ENCODE measurements at places on chromosomes 3 and 15.

DNA sequence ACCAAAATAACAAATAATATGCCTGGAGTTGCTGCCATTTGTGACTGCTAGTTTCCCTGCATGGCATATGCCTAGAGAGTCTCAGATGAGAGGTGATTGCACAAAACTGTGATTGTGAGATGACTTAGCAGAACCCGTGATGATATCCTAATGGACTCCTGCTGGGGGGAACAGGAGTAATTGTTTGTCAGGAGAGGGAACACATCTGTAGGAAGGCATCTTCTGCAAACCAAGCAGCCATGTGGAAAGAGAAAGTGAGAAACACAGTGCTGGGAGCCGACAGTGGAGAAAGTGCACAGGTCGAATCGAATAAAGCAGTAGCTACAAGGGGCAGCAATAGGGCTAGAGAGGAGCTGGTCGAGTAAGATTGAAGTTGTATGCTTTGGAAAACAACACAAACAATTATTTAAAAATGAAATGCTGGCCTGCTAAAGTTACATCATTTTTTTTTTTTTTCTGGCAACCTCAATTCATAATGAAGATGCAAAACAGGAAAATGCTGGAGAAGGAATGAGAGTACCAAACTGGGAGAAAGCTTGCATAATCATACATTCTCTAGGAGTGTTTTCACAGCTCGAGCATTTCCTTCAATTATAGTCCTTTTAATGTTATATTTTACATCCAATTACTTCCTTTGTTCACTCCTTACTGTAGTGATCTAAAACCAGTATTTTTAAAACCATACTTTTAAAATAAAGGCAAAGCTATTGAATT is 494.2 kb upstream of the AGTR1 start:
- DNase-seq, result no peak

GRCh38 chr3:37995652-37996641 is 5.4 kb downstream of the VILL start:
- DNase-seq, result no peak

- DNase-seq, result no peak
Observed at GRCh38 chr3:23762214-23762613, 43.5 kb upstream of the UBE2E1 start.

DNA sequence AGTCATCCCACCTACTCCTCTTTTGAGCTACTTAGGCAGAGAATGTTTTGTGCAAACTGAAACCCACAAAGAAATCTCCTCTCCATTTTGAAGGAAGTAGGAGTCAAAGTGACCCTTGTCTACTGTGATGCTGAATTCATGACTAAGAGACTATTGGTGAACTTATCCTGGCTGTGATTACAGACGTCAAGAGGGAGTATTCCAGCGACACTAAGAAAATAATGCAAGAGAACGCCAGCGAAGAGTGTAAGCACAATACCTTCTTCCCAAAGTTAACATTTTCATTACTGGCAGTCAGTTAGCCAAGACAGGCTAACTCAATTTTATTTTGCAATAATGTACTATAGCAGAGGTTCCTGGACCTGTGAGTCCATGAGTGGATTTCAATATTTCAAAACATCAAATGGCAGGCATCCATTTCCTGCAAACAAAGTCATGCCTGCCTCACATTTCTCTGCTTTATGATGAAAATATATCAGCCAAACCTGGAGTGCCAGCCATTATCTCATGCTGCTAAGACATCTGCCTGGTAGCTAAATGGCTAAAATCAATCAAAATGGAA is 59.0 kb downstream of the CTNNB1 start:
- no peak for DNase-seq

DNA sequence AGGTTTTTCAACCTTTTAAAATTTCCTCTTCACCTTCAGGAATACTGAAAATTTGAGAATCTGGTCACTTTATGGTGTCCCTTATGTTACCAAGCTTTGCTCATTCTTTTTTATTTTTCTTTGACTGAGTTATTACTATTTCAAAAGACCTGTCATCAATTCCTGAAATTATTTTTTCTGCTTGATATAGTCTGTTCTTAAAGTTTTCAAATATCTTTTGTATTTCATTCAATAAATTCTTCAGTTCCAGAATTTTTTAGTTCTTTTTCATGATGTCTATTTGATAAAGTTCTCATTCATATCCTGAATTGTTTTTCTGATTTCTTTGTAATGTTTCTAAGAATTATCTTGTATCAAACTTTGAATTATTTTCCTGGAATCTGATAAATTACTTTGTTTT is 63.9 kb downstream of the UQCC5 start:
- no peak for DNase-seq

- DNase-seq, result no peak
Observed at GRCh38 chr3:175153595-175153994, 294.5 kb downstream of the NAALADL2 start.

- no peak for DNase-seq
Observed at GRCh38 chr15:65638681-65639089, 16.9 kb downstream of the SLC24A1 start.

GRCh38 chr3:131470377-131470776 is 32.4 kb downstream of the MRPL3 start:
- DNase-seq, result no peak

GRCh38 chr3:36496684-36497633 is 116.7 kb downstream of the STAC start:
- no peak for DNase-seq

GRCh38 chr3:185176750-185177359 is 24.0 kb upstream of the C3orf70 start:
- peak; percentile 55 for DNase-seq

GRCh38 chr3:6468589-6468988 is 392.3 kb upstream of the GRM7 start:
- DNase-seq, result no peak

GRCh38 chr3:124461838-124462632 is 268.2 kb upstream of the UMPS start:
- DNase-seq, result no peak

- DNase-seq, result no peak
Observed at GRCh38 chr3:183455089-183455488, 26.7 kb upstream of the MCF2L2 start.

GRCh38 chr15:75831806-75832102 is 11.5 kb upstream of the UBE2Q2 start:
- DNase-seq, result no peak

GRCh38 chr3:47096959-47097358 is 67.0 kb downstream of the SETD2 start:
- DNase-seq, result no peak

- DNase-seq, result no peak
Observed at GRCh38 chr3:154469585-154469984, 39.6 kb upstream of the GPR149 start.

DNA sequence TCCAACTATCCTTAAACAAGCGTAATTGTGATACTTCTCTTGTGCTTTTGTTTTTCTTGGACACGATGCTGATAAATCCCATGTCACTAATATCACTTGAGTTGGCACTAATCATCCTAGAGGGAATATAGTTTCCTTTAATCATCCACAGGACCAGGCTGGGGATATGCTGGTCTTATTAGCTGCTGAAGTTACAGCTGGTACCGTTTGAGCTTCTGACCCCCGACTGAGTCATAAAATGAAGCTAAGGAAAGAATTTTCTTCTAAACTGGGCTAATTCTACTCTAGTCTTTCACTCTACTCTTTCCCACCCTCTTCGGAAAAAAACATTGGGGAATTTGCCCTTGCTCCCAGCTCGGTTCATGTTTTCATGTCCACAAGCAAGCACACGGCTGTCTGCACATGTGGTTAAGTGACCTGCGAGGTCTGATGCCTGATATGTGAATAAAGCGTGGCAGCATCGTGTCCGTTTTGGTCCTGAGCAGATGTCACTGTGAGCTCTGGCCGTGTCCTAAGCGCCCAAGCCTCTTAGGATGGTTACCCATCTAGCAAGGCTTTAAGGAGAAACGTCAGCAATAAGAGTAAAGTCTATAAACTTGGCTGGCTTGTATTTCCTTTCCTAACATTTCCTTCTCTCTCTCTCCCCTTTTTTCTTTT is 223.7 kb downstream of the ITPR1 start:
- DNase-seq, result no peak
